H54 (cell line): ENCODE measurements at places on chromosomes 5 and 9.
A peak's percentile ranks its signal among the peaks of the same experiment; 100 is the strongest.

GRCh38 chr5:149432911-149433401 is 53.9 kb upstream of the IL17B start:
- no peak for DNase-seq

GRCh38 chr9:91486699-91487497 is 63.3 kb upstream of the NFIL3 start:
- DNase-seq: no peak

DNA sequence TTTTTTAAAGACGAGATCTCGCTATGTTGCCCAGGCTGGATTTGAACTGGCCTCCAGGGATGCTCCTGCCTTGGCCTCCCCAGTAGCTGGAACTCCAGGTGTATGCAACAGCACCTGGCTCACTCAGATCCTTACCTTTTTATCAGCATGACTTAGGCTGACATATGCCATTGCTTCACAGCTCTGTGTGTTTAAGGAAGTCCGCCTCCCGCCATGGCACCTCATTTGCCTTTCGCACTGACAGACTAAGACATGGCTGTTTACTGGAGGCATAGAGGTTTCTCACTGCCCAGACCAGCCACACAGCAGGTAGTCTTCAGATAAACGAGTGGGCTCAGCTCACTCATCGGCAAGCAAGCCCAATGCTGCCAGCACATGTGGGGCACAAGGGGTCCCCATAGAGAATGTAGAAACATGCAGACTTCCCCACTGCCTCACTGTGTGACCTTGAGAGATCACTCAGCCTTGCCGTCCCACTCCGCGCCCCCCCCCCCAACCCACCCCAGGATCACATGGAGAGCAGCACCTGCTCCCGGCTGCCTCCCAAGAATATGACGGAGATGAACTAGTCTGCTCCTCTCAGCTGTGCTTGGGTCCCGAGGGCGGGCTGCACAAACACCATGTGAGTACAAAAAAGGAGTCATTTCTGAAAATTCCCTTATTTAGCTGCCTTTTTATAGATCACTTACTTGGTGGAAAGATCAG is 62.8 kb downstream of the DCP2 start:
- no peak for DNase-seq

DNA sequence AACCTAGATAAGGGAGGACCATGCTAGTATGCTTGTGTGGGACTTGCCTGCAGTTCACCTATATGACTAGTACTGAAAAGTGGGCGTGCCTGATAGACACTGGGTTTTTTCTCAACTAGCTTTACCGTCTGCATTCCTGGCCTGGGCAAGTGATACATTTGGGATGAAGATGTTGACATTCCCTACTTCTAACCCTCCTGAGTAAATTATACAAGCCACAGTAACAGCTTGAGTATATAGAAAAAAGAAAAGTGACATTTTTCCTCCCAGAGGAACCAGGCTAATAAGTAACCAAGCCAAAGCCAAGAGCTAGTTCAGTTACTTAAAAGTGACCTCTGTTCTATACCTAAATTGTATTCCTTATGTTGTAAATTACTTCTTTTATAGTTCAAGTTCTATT is 153.8 kb upstream of the CYLC2 start:
- DNase-seq: no peak

DNA sequence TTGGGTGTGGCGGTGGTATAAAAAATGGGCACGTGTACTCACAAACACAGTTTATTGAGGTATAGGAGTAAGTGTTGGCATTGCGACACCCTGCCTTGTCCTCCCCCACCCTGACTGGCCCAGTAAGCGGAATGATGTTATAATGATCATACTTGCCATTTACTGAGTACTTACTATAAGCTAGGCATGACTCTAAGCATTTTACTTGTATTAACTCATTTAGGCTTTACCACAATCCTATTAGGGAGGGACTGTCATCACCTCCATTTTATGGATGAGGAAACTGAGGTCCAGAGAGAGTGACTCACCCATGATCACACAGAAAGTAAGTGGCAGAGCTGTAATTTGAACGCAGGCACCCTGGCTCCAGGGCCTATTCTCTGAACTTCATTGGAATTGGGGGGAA is 2.3 kb downstream of the SMIM3 start:
- DNase-seq: no peak

DNA sequence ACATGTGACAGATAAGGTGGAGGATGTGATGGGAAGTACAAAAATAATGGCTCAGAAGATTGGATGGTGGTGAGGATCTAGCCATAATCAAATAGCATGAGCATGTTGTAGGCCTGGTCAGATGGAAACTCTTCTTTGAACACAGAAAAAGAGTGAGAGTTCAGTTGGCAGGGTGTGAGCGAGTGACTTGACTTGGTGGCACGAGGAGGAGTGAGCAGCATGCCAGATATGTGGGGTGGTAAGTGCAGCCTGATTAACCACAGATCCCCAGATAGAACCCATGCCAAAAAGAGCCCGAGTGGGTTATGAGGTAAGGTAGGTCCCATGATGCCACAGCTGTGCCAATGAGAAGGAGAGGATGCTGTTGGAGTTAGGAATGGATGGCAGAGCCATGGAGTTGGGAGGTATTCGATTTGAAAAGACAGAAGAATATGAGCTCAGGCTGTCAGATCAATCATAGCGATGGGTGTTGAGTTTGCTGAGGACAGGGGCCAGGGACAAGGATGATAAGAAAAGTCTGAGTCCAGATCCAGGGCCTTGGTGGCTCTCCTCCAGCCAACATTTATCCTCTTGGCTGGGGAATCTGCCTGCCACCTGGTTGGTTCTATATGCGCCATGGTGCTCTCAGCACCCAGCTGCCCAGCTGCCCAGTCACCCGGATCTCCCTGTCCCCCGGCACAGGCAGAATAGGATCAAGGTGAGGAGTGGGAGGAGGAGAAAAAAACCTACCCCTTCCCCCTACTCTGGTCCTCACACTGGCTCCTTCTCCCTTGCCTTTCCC is 16.5 kb downstream of the GARNL3 start:
- no peak for DNase-seq

DNA sequence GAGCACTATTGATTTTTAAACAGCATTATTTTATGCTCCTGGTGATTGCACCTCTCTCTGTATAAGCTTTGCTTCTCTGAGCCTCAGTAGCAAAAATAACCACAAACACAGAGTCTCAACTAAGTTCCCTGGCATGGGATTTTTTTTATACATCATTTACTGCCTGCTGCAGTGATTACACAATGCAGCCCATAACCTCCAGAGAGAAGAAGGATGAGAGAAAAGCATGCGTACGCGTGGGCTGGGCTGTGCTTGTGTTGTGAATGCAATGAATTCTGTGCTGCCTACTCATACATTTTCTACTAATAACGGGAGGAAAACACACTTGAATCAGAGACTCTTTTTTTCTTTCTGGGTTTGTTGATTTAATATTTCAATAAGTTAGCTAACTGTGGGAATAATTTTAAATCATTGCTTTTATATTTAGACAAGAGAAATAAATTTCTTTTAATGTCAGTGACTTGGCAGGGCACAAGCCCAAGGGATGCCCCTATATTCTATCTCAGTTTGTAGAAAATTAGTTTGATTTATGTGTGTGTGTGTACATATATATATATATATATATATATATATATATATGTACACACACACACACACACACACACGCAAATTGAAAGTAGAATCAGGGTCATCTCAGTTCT is 351.5 kb downstream of the MED10 start:
- no peak for DNase-seq

GRCh38 chr5:148970228-148970627 is 92.6 kb downstream of the SH3TC2 start:
- no peak for DNase-seq

GRCh38 chr9:105275111-105275510 is 30.7 kb downstream of the SLC44A1 start:
- DNase-seq: no peak

DNA sequence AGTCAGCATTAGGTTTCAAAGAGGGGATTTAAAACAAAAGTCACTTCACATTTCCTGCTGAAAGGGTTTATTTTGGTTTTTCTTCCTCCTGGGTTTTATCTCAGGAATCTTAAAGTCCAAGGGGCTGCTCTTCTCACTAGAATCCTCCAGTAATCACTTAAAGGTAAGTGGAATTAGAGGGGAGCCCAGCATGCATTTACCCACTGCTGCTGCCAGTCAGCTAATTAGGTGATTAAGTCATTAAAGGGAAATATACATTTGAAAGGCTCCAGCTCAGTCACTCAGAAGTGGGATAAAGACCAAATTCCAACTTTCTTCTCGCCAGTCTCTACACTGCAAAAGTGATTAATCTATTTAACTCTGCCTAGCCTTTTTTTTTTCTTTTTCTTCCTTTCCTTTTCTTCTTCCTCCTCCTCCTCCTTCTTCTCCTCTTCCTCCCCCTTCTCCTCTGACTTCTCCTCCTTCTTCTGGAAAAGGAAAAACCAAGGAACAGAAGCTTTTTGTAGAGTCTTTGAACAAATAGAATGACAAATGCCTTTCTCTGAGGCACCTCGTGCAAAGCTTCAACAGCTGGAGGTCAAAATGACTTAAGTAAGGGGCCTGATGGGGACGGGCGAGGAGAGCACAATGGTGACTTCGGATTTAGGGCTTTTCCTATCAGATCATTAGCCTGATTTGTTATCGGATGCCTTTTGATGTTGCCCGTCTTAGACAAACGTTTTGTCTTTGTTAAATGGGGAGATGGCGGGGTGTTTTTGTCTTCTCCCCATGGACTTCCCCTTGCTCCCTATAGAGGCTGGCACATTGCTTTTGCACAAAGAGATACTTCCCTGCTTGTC is 617.6 kb downstream of the IRX1 start:
- no peak for DNase-seq

- peak; percentile 21 for DNase-seq
Measured at GRCh38 chr5:126446498-126447224, 23.5 kb downstream of the GRAMD2B start.

- DNase-seq: no peak
Measured at GRCh38 chr9:128375865-128376264, 4.7 kb downstream of the URM1 start.

DNA sequence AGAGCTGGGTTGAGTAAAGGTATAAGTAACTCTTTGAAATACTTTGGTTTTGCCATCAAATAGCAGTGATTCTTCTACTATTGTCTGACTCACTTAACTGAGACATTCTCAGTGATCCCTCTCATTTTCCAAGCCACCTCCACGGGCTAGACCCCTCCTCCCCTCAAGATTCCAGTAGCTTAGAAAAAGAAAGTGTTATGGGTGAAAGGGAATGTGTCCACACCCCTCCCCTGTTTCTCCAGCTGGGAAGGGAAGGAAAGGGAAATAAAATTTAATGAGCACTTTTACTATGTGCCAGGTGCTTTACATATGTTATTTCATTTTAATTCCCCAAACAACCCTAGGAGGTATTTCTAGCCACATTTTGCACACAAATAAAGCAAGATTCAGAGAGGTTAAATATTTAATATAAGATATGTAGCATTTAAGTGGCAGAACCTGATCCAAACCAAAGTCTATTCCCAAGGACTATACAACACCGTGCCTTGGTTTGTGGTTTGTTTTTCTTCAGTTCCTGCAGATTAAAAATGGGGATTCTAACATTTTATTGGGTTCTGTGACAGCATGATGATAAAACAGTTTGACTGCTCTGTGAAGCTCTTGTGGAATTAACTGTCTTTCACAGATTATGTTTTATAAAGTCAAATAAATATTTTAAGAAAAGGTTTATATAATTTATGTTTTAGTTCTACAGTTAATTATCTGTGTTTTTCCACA is 135.9 kb downstream of the ZSWIM6 start:
- DNase-seq: no peak

GRCh38 chr5:167576126-167576525 is 715.3 kb upstream of the WWC1 start:
- DNase-seq: no peak

GRCh38 chr9:121622387-121623203 is 28.8 kb upstream of the DAB2IP start:
- no peak for DNase-seq

DNA sequence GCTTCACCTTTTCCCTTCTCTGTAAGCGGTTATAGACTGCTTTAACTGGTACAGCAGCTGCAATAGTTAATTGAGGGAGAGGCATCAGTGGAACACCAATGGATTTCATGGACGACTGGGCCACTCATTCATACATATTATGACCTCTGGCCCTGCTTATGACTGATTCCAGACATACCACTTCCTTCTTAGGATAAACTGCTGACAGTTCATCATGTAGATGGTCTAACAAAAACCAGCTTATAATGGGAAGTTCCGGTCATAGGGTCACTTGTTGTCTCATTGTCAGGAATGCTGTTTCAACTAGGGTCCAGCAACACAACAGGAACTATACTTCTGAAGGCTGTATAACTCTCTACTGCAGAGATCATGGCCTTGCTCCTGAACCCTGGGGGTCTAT is 265.2 kb upstream of the RASA1 start:
- no peak for DNase-seq

DNA sequence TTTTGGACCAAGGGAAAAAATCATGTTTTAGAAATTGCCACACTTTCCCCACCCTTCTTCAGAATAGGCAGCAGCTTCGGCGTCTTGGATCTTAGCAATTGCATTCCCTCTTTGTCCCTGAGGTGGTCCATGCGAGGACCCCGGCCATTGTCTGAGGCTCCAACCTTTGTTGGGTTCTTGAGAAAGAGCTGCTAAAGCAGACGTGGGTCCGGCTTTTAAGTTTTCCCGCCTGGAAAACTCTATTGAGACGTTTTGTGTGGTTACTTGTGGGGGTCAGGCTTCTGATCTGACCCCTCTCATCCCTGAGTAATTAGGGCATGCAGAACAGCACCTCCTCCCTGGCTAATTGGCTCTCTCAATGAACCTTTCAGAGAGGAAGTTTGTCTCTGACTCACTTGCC is 509.6 kb upstream of the TNC start:
- DNase-seq: no peak

GRCh38 chr9:82295181-82295580 is 306.6 kb downstream of the SPATA31D1 start:
- no peak for DNase-seq

DNA sequence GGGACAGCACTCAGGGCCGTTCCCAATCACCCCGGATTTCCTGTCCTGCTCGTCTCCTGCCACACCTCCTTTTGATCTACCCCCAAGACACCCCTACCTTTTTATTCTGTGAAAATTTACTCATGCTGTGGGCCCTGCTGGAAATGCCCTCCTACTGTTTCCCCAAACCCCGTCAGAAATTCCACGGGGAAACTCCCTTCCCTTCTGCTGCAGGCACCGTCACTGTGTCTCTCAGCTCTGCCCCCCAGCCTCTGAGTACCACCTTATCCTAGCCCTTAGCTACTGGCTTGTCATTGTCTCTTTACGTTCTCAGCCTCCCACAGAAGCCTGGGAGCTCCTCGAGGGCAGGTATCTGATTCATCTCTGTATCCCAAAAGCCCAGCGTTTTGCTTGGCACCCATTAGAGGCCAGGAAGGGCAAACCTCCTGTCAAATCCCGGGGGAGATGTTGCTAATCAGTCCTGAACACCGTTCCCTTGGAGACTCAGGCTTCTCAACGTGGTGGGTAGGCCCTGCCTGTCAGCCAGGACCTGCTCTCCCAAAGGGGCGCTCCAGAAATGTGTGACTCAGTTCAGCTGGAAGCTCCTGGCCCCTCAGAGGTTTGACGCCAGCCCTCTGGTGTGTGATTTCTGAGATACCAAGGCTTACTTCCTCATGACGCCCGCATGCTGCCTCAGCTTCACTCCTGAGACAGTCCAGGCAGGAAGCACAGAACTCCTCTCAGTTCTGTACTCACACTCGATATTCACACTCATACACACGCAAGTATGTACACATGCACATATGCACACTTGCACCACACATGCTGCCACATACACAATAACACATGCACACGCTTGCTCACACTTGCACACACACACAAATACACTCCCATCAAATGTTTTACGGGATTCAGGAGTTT is 50.7 kb upstream of the GRHPR start:
- DNase-seq: no peak

- no peak for DNase-seq
Measured at GRCh38 chr9:79700607-79701360, 129.0 kb downstream of the TLE4 start.

GRCh38 chr5:96566833-96567587 is 95.2 kb upstream of the CAST start:
- DNase-seq: no peak
